ENCODE measurements at places on chromosomes 7 and 10.

GRCh38 chr7:128422842-128423241, 13.1 kb upstream of the IMPDH1 start:
- no peak for DNase-seq

DNA sequence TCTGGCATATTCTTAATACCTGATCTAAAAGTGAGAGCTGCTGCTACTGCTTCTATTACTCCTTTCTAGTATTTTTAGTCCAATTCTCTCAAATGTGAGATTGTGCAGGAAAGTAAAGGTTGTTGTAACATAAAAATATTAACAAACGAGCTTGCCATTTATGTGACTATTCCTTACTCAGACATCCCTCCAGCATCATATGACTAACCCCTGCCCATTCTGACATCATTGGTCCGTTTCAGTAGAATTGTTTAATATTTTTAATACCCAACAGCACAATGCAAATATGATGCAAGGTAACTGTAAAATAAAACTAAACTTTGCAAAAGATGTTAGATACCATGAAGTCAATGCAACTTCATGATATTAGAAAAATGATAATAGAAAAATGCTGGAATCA, 83.6 kb downstream of the CFAP58 start:
- DNase-seq, result no peak

GRCh38 chr10:79333513-79333912, 13.8 kb upstream of the PPIF start:
- no peak for DNase-seq

GRCh38 chr10:29344073-29344820, 55.4 kb downstream of the LYZL1 start:
- DNase-seq, result no peak
